NCI-H748 treated with DMSO at 0.1 percent for 48 hours (cell line): ENCODE measurements at places on chromosomes 2 and 18.
A peak's percentile ranks its signal among the peaks of the same experiment; 100 is the strongest.

- DNase-seq, result no peak
These were observed 414.8 kb downstream of the HRH4 start for GRCh38 chr18:24875286-24875685.

GRCh38 chr18:52093171-52093570 is 246.8 kb upstream of the DCC start:
- no peak for DNase-seq

- no peak for DNase-seq
These were observed 25.9 kb downstream of the COLEC11 start for GRCh38 chr2:3620834-3621233.

- peak; percentile 49 for DNase-seq
These were observed at the start of gene SLC30A3 for GRCh38 chr2:27262379-27263286. TSS of gene SLC30A3 (minus strand) at chr2:27263047. CDS start at chr2:27262906, 141 bp downstream.

- peak; percentile 8 for DNase-seq
These were observed 4.9 kb downstream of the SMC6 start for GRCh38 chr2:17748745-17749144.

- DNase-seq, result no peak
These were observed 333.3 kb downstream of the SLC8A1 start for GRCh38 chr2:40118622-40119021.

GRCh38 chr18:63346480-63347183 is 20.4 kb downstream of the KDSR start:
- no peak for DNase-seq

DNA sequence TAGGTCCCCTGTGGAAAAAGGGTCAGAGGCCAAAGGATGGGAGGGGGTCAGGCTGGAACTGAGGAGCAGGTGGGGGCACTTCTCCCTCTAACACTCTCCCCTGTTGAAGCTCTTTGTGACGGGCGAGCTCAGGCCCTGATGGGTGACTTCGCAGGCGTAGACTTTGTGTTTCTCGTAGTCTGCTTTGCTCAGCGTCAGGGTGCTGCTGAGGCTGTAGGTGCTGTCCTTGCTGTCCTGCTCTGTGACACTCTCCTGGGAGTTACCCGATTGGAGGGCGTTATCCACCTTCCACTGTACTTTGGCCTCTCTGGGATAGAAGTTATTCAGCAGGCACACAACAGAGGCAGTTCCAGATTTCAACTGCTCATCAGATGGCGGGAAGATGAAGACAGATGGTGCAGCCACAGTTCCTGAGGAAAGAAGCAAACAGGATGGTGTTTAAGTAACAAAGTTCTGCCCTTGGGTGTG is 165.8 kb downstream of the RPIA start:
- DNase-seq, result no peak

DNA sequence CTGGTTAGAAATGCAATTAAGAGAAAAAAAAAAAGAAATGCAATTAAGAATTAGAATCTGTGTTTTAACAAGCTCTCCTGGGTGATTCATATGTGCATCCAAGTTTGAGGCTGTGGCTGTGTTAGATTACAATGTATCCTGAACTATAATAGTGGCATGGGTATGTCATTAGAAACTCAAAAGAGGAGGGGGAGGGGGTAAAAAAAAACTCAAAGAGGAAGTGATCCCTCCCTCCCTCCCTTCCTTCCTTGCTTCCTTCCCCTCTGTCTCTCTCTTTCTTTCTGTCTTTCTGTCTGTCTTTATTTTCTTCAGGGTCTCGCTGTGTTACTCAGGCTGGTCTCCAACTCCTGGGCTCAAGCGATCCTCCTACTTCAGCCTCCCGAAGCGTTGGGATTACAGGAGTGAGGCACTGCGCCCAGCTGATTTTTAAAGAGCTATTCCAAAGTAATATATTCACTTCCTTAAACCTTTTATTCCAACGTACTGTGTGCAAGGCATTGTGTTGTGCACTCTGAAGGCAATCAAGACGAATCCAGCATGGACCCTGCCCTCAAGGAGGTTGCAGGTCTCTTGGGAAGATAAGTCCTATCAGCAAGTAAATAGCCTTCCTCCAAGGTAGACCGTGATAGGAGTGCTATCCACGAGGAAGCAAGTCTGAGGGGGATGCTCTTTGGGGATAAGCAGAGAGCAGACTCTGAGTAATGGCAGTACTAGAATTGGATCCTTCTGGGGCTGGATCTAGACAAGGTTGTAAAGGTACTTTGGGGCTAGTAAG is 35.9 kb upstream of the MCFD2 start:
- DNase-seq, result no peak

GRCh38 chr2:55840460-55840859 is 83.1 kb downstream of the EFEMP1 start:
- DNase-seq, result no peak

DNA sequence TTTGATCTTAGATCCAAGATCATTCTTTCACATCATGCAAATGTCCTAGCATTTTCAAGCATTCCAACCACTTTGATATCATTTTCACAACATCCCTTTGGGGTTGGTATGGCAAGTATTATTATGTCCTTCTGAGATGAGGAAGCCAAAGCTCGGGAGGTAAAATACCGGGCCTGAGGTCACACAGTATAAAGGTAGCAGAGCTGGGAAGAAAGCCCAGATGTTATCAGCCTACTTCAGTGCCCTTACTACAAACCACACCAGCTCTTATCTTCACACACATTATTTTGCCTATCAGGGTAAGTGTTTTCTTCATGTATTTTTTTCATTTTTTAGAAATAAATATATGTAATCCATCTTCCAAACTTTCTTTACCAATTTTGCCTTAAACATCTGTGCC is 4.2 kb upstream of the B4GALT6 start:
- DNase-seq, result no peak

GRCh38 chr2:43787895-43788294 is 14.1 kb downstream of the DYNC2LI1 start:
- DNase-seq, result no peak

DNA sequence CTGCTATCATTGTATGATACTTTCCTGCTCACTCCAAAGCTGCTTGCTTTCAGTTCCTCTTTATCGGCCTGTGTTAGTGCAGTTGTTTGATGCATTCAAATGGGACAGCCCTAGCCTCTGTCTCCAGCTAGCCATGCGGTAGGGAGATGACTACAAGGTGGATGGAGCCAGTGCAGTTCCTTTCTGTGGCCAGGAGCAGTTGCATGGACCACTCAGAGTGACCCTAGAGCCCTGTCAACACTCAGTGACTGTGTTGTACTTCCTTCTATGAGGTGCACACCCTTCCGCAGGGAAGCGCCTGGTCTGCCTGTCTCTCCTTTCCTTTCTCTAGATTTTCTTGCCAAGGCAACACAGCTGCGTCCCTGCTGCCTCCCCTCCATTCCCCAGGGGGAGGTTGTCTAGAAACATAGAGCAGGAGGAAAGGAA is 33.8 kb downstream of the KCNS3 start:
- DNase-seq, result no peak

GRCh38 chr2:8729939-8730338 is 48.1 kb downstream of the ID2 start:
- no peak for DNase-seq

- peak; percentile 32 for DNase-seq
These were observed 98.7 kb downstream of the PLB1 start for GRCh38 chr2:28594332-28595108.

GRCh38 chr18:43620936-43621335 is 343.6 kb upstream of the SYT4 start:
- DNase-seq, result peak; percentile 50

- no peak for DNase-seq
These were observed 13.7 kb upstream of the PRELID3A start for GRCh38 chr18:12393998-12394397.

DNA sequence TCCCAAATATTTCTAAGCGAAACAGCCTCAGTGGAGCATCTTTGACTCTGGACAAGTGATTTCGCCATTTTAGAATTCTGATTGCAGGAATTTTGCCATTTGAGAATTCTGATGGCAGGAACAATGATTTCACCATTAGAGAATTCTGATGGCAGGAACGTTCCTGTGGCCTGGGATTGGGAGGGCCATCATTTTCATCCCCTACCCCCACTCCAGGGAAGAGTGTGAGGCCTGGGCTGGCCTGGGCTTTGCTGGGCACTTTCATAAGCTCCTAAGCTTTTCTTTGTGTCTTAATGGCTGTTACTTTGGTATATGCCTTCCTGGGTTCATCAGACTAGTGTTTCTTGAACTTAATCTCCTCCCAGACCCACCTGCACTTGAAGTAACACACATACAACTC is 129.3 kb upstream of the EPAS1 start:
- DNase-seq, result no peak

- no peak for DNase-seq
These were observed 17.8 kb downstream of the IL1F10 start for GRCh38 chr2:113085542-113085941.

- no peak for DNase-seq
These were observed 10.0 kb upstream of the STPG4 start for GRCh38 chr2:47165001-47165555.

DNA sequence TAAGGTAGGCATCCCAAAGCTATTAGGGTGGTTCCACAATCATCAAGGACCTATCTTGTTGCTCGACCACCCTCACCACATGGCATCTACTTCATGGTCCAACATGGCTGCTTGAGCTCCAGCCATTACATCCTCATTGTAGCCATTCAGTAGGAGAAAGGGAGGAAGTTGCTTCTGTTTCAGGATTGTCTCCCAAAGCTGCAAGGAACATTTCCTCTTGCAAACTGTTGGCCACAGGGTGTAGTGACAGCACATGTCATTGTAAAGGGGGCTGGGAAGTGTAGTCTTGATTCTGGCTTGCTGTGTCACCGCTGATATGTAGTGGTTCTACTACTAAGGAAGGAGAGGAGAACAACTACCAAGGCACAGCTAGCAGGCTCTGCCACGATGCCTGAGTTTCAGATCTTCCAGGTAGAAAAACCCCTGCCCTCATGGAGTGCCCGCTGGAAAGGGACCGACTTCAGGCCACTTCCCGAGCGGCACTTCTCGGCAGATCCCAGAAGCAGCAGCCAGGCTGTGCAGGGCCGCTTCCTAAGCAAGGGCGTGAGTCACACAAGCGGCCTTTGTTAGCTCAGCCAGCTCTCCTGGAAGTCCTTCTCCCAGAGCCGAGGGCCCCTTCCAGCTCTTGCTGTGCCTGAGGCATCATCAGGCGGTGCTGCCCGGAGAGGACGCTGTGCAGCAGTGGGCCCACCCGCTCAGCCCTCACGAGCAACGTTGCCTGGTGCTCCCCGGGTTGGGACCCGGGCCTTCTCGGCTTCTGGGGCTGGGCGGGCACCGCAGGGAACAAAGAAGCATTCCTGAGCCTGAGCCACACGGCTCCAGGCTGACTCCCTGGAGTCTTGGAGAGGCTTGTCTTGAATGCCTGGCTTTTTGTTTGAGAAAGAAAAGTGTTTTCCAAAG is 58.2 kb downstream of the HS6ST1 start:
- no peak for DNase-seq

GRCh38 chr2:215794829-215795546 is 218.4 kb downstream of the MREG start:
- DNase-seq, result no peak

DNA sequence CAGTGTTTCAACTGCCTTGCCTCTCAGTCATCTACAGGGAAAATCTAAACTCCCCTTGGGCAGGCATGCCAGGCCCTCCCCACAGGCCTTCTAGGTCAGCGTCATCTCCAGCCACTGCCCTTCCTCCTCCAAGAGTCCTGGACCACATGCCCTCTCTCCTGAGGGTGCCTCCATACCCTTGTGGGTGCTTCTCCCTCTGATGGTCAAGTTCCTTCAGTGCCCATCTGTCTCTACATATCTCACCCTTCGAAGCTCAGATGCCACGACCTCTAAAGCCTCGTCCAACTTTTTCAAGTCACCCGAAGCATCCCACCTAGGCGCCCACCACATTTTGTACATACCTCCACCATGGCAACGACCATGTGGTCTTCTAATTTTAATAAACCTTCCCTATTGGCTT is 22.6 kb upstream of the TMEM247 start:
- DNase-seq, result no peak

GRCh38 chr2:241271706-241272302 is 43.7 kb downstream of the HDLBP start:
- no peak for DNase-seq

DNA sequence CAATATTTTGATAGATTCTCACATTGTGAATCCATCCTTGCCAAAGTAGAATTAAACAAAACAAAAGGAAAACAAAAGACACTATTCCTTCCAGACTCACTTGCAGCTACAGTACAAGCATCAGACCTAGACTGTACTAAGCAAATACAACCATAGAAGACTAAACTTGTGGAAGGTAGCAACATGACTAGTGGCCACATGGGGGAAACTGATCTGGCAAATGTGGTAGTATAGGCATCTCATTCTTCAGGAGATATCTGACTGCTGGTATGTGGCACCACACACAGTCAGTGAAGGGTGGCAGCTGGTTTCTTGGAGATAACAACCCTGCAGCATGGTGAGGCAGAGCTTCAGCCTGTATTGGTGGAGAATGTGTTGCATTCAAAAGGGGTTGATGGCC is 81.0 kb upstream of the ACVR2A start:
- DNase-seq, result no peak

DNA sequence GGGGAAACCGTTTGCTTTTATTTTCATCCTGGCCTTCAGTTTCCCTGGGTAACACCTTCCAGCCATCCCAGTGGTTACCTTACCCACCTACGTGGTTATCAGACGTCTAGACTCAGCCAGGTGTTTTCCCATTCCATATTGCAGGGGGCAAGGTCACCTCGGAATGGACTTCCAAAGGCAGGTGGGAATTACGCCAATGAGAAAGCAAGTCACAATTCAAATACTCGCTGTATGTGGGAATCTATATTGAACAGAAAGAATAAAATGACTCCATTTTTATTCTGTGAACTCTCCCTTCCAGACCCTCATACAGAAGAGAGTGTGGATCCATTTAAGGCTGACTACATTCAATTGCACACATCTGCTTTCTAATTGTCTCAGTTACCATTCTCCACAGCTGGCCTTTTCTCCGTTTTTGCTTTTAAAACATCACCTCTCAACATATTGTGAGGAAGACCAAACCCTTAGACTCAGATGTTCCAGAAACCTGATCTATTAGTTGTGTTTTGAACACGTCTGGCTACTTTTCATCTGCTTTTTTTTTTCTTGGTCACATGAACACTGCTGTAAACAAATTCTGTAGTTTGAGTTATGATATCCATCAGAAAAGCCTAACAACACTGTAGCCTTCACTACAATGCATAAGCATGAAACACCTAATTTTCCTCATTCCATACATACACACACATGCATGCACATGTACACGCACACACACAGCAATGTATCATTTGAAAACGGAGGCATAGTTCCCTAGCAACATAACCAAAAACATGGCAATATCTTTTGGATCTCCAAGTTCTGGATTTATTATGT is 59.8 kb downstream of the BCL2 start:
- DNase-seq, result peak; percentile 74

GRCh38 chr2:173607606-173608311 is 253.1 kb downstream of the CDCA7 start:
- DNase-seq, result peak; percentile 21
